ENCODE measurements at places on chromosomes 6 and 20.

- no peak for DNase-seq
- no peak overlapping the region for H3K4me3 ChIP-seq
- no peaks in the 10 kb centered on the region for H3K27me3 ChIP-seq
- H3K4me1 ChIP-seq: no peaks in the 10 kb centered on the region
- H3K27ac ChIP-seq: no peak overlapping the region
- no peaks in the 10 kb centered on the region for H3K36me3 ChIP-seq
Measured at GRCh38 chr6:509676-510075, 118.1 kb downstream of the IRF4 start.

DNA sequence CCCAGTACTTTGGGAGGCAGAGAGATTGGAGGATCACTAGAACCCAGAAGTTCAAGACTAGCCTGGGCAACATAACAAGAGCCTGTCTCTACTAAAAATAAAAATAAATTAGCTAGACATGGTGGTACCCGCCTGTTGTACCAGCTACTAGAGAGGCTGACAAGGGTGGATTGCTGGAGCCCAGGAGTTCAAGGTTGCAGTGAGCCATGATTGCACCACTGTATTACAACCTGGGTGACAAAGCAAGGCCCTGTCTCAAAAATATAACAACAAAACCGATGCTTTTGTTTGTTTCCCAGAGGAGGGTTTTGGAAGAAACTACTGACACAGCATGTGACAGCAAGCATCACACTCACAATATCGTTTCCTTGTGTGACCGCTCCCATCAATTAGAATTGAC lies 119.6 kb downstream of the TSHZ2 start:
- no peak overlapping the region for H3K4me3 ChIP-seq
- H3K27ac ChIP-seq: no peak overlapping the region
- H3K27me3 ChIP-seq: no peaks in the 10 kb centered on the region

- no peak for DNase-seq
- H3K27me3 ChIP-seq: no peaks in the 10 kb centered on the region
- H3K4me1 ChIP-seq: peaks cover 4% of the 10 kb centered on the region
- H3K4me3 ChIP-seq: no peak overlapping the region
- H3K36me3 ChIP-seq: no peaks in the 10 kb centered on the region
Measured at GRCh38 chr20:58330687-58331086, 21.2 kb downstream of the RAB22A start.

GRCh38 chr20:11972478-11972877 lies 54.8 kb downstream of the BTBD3 start:
- H3K4me3 ChIP-seq: no peak overlapping the region
- H3K27ac ChIP-seq: no peak overlapping the region
- no peaks in the 10 kb centered on the region for H3K36me3 ChIP-seq
- DNase-seq: no peak
- H3K4me1 ChIP-seq: no peaks in the 10 kb centered on the region
- H3K27me3 ChIP-seq: no peaks in the 10 kb centered on the region

- H3K27ac ChIP-seq: no peak overlapping the region
- H3K4me1 ChIP-seq: peaks cover 6% of the 10 kb centered on the region
- peak; percentile 62 for DNase-seq
- no peak overlapping the region for H3K4me3 ChIP-seq
- H3K36me3 ChIP-seq: no peaks in the 10 kb centered on the region
Measured at GRCh38 chr6:105431226-105431625, 28.3 kb upstream of the PREP start.

DNA sequence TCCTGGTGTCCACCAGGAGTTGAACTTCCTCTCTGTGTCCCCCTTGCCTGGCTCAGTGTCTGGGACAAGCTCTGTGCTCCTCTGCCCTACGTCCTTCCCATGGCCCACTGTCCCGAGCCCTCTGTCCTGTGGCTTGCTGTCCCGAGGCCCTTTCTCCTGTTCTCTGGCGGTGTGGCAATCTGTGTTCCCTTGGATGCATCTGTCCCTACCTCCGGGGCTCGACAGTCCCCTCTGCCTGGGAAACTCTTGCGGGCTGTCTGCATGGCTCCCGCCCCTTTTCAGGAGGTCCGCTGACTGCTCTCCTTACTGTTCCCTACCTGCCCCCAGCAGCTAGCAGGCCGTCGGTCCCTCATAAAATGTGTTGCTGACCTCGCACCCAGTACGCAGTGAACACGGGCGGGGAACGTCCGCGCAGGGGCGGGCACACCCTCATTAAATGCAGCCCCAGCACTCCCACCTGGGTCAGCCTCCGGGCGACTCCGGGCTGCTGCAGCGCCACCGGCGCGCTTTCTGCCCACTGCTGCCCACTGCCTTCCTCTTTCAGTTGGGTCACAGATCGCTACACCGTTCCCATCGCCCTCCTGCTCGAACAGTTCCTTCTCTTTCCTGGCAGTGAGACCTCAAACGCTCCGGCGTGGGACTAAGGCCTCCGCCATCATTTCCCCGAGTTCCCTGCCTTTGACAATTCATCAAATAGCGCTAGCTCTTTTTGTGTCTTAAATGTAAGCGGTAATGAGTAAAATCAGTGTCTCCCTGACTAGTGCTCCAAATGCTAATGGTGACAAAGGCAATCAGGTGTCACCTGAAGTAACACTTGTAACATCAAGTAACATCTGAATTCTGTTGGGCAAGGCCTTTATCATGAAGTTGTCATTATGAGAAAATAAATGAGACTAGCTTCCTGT lies 60.5 kb downstream of the RSPH3 start:
- peak; percentile 62 for DNase-seq
- H3K4me1 ChIP-seq: peaks cover 2% of the 10 kb centered on the region
- no peaks in the 10 kb centered on the region for H3K27me3 ChIP-seq

DNA sequence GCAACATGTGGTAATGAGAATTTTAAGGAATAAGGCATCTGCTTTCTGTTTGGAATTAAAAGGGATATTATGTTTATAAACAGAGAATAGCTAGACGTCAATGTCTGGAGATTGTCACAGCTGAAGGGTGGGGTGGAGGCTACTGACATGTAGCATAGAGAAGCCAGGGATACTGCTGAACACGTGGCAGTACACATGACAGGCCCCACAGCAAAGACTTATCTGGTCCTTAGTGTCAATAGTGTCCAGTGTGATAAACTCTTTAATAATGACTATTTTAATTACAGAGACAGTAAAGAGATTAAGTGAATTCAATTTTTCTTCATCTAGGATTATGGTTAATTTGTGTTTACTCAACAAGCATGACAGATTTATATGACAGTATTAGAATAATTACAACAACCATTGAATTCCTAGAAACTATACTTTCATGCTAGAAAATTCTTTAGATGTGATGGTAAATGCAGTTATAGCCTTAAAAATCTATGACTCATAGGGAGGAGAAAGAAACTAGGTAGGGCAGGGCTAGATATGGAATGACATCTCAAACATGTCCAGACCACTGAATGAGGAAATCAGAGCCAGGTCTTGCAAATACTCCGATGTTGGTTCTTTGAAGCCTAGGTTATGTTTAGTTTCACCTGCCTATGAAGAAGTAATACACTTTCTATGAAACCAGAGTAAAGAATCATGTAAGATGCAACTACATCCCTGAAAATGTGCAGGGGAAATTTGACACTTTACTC lies 399.5 kb downstream of the PHF3 start:
- no peak overlapping the region for H3K4me3 ChIP-seq
- no peaks in the 10 kb centered on the region for H3K27me3 ChIP-seq
- no peaks in the 10 kb centered on the region for H3K4me1 ChIP-seq
- no peak overlapping the region for H3K27ac ChIP-seq

DNA sequence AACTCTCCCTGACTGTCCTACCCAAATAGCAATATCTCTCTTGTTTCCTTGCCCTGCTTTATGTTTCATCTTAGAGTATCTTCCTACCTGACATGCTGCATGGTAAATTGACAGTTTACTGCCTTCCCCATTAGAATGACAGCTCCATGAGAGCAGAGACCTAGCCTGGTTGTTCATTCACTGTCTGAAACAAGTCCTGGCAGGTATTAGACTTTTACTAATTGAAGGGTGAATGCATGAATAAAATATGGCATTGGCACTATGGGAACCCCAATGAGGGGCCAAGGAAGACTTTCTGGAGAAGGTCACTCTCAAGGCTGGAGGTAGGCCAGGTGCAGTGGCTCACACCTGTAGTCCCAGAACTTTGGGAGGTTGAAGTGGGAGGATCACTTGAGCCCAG lies 3.8 kb upstream of the CITED2 start:
- H3K4me1 ChIP-seq: peaks cover 11% of the 10 kb centered on the region
- H3K27ac ChIP-seq: no peak overlapping the region
- no peak overlapping the region for H3K4me3 ChIP-seq
- peaks cover 1% of the 10 kb centered on the region for H3K36me3 ChIP-seq
- no peak for DNase-seq

DNA sequence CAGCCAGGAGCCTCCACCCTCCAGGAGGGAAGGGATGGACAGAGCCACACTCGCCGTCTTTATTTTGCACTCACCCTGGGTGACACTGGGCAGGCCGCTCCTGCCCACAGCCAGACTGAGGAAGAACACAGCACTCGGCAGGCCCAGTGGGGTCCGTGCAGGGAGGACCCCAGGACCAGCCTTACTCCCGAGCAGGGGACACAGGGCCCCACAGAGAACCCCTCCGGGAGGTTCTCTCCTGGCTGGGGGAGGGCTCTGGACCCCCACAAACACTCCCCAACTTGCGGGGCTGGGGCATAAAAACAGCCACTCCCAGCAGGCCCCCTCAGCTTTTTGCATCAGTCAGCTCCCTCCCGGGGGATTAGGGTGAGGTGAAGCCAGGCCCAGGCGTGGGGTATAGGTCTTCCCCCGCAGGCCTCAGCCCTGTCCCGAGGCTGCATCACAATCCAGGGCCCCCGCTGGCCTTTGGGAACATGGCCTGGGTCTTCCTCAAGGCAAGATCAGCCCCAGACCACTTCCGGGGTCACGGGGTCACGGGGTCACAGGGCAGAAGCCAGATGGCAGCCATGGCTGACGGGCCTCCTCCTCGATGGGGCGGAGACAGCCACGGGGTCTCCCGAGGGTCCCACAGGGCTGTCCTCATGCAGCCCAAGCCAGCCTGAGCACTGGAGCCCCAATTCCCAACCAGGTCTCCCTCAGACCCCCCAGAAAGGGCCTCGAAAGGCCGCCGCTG lies 3.2 kb downstream of the TNFRSF6B start:
- H3K36me3 ChIP-seq: no peaks in the 10 kb centered on the region
- no peaks in the 10 kb centered on the region for H3K4me1 ChIP-seq
- H3K4me3 ChIP-seq: no peak overlapping the region
- DNase-seq: no peak

GRCh38 chr6:82072121-82072521 lies 175.4 kb downstream of the IBTK start:
- no peak overlapping the region for H3K4me3 ChIP-seq
- no peaks in the 10 kb centered on the region for H3K27me3 ChIP-seq
- H3K36me3 ChIP-seq: no peaks in the 10 kb centered on the region
- no peak overlapping the region for H3K27ac ChIP-seq

DNA sequence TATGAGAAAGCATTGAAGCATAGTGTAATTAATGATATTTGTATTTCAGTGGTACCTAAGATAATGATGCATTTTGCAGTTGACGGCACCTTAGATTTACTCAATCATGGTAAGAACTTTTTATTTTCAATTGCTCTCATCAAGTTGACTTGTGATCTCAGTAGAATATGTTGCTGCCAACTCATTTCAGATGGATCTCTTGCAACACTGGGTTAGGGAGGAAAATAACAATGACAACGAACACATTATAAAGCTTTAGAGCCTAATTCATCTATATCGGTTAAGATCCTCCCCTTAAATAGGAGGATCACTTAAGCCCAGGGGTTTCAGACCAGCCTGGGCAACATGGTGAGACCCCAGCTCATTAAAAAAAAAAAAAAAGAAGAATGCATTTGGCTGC lies 18.0 kb upstream of the TBC1D22B start:
- no peak overlapping the region for H3K27ac ChIP-seq
- no peak for DNase-seq
- H3K4me1 ChIP-seq: no peaks in the 10 kb centered on the region
- no peak overlapping the region for H3K4me3 ChIP-seq
- H3K36me3 ChIP-seq: no peaks in the 10 kb centered on the region

DNA sequence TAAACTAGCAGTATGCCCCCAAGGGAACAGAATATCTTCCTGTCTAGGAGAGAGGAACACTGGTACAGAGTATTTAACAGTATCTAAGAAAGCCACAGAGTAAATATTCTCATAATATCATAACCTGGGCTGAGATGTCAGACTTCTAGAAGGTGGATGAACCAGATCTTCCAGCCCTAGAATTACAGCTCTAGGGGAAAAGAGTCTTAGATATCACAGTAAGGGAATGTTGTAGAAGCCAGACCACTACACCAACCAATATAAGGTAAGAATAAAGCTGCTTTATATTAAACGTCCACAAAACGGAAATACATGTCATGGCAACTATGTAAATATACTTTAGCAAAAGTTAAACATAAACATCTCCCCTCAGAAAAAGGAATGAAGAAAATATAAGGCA lies 12.4 kb downstream of the SERINC1 start:
- peaks cover 3% of the 10 kb centered on the region for H3K4me1 ChIP-seq
- H3K36me3 ChIP-seq: no peaks in the 10 kb centered on the region
- no peak overlapping the region for H3K27ac ChIP-seq
- DNase-seq: no peak
- H3K4me3 ChIP-seq: no peak overlapping the region

GRCh38 chr6:26594730-26595632 lies 1.8 kb upstream of the ABT1 start:
- no peaks in the 10 kb centered on the region for H3K27me3 ChIP-seq
- no peaks in the 10 kb centered on the region for H3K36me3 ChIP-seq
- DNase-seq: peak; percentile 93
- H3K27ac ChIP-seq: no peak overlapping the region
- no peaks in the 10 kb centered on the region for H3K4me1 ChIP-seq
- peak overlapping the region; percentile 13 for H3K4me3 ChIP-seq

DNA sequence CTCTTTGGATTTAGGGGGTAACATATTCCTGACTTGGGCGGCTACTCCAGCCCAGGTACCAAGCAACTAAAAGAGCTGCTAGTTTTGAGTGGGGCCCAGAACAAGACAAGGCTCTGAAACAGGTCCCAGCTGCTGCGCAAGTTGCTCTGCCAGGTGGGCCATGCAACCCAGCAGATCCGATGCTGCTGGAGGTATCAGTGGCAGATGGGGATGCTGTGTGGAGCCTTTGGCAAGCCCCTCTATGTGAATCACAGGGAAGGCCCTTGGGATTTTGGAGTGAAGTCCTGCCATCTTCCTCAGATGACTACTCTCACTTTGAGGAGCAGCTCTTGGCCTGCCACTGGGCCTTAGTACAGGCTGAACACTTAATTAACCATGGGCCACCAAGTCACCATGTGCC lies 43.7 kb upstream of the VSX1 start:
- no peak overlapping the region for H3K4me3 ChIP-seq
- H3K27me3 ChIP-seq: no peaks in the 10 kb centered on the region
- no peaks in the 10 kb centered on the region for H3K4me1 ChIP-seq
- no peaks in the 10 kb centered on the region for H3K36me3 ChIP-seq
- DNase-seq: no peak

GRCh38 chr6:89273816-89274215 lies 41.3 kb downstream of the GABRR2 start:
- no peak overlapping the region for H3K4me3 ChIP-seq
- DNase-seq: no peak
- H3K27ac ChIP-seq: no peak overlapping the region
- H3K4me1 ChIP-seq: no peaks in the 10 kb centered on the region
- no peaks in the 10 kb centered on the region for H3K36me3 ChIP-seq
- H3K27me3 ChIP-seq: no peaks in the 10 kb centered on the region

DNA sequence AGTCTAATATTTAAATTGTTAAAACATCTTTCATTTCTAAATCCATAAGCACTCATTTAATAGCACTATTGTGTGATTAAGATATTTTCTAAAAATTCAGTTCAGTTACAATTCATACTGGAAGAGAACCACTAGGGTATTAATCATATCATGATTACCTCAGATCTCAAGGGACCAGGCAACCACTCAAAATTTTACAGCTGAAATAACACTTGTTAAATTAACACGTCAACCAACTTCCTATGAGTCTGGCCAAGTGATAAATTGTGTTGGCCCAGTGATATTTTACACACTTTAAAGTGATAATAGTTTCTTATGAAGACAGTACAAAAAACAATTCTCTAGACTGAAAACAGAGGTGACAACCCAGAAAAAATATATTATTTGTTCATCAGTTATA lies 869.0 kb upstream of the ADGRB3 start:
- no peak overlapping the region for H3K4me3 ChIP-seq
- H3K4me1 ChIP-seq: no peaks in the 10 kb centered on the region
- H3K36me3 ChIP-seq: no peaks in the 10 kb centered on the region
